Activated T-cell treated with anti-CD3 and anti-CD28 coated beads, Interleukin-2, amount 50 U/mL, for 72 hours (primary cell): ENCODE measurements at places on chromosomes 5 and 9.

DNA sequence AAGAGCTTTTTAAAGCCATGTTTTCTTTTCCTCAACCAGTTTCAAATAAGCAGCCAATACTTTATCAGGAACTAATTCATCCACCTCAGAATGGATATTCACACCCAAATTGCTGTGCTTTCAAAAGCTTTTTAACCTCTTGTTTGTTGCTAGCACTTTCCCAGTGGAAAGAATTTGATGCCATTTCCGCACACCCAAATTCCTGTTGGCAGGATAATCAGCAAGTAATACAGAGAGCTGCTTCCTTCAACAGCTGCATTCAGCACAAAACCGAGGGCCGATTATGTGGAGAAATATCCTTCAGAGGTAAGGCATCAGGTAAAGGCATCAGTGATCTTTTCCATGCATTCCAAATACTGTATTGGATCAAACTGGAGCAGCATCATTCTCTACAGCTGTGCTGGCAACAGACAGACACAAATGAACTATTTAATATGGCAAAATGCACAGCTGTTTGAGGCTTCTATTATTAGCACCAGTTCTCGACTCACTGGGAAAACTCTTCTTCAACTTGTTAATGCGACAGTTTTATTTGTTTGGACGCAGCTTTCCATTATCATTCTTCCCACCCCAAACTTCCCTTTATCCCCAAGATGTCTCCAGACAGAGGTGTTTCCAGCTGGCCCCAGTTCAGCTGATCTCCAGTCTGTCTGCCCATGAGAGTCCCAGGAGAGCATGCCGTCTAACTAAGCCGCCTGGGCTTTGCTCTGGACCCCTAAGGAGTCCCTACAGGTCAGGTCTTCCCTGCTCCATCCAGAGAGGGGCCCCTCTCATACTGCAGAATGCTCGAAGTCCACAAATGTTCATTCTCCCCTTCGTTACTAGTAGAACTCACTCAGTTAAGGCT lies 22.2 kb upstream of the MGAT1 start:
- no peak for DNase-seq

- no peak for DNase-seq
Observed at GRCh38 chr5:62305358-62305714, 670 bp upstream of the KIF2A start.

- no peak for DNase-seq
Observed at GRCh38 chr5:93246090-93246855, 334.7 kb downstream of the NR2F1-AS1 start.

GRCh38 chr5:71778678-71779276 lies 59.7 kb downstream of the CARTPT start:
- no peak for DNase-seq

DNA sequence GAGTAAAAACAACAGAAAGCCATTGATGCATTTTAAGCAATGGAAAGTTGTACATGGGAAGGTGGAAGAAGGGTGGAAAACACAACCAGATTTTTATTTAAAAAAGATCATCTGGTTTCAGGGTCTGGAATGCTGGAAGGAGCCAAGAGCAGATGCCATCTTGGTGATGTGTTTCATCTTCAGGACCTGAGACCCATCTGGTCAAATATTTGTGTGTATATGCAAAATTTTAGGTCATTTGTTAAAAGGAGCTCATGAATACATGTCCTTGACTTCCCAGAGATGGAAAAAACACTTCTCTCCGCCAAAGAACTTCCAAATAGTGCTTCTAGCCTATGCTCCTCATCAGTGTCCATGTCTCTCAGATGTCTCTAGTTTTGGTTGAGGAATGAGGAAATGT lies 110.6 kb upstream of the GDNF start:
- DNase-seq = no peak

DNA sequence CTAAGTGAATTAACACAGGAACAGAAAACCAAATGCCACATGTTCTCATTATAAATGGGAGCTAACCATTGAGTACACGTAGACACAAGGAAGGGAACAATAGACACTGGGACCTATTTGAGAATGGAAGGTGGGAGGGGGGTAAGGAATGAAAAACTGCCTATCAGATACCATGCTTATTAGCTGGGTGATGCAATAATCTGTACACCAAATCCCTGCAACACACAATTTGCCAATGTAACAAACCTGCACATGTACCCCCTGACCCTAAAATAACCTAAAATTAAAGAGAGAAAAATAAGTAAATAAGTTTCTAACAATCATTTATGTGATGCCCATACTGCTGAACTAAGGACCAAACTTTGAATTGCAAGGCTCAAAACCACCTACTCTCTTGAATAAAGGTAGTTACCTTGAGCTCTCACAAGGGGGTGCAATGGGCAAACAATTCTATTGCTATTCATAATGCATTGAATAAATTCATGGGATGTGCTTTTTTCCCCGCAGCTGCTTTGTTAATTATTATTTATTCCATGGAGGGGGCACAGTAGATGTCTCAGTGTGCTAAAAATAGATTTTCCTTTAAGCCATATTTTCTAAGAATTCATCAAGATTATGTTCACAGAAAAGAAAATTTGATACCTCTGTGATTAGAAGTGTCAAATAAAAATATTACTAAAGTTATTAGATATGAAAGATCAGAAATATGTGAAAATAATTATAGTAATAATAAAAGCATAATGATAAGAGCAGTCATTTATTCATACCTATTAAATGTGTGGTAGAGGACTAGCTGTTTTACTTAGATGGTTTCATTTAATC lies 76.2 kb upstream of the PTPN3 start:
- DNase-seq = peak; percentile 22

GRCh38 chr5:33556330-33557328 lies 115.9 kb downstream of the TARS1 start:
- DNase-seq = no peak

GRCh38 chr9:37350486-37351190 lies 71.9 kb upstream of the GRHPR start:
- no peak for DNase-seq

- DNase-seq = peak; percentile 32
Observed at GRCh38 chr5:86880785-86881492, 263.2 kb downstream of the COX7C start.

GRCh38 chr5:161847447-161847846 lies 473 bp upstream of the GABRA1 start:
- no peak for DNase-seq

DNA sequence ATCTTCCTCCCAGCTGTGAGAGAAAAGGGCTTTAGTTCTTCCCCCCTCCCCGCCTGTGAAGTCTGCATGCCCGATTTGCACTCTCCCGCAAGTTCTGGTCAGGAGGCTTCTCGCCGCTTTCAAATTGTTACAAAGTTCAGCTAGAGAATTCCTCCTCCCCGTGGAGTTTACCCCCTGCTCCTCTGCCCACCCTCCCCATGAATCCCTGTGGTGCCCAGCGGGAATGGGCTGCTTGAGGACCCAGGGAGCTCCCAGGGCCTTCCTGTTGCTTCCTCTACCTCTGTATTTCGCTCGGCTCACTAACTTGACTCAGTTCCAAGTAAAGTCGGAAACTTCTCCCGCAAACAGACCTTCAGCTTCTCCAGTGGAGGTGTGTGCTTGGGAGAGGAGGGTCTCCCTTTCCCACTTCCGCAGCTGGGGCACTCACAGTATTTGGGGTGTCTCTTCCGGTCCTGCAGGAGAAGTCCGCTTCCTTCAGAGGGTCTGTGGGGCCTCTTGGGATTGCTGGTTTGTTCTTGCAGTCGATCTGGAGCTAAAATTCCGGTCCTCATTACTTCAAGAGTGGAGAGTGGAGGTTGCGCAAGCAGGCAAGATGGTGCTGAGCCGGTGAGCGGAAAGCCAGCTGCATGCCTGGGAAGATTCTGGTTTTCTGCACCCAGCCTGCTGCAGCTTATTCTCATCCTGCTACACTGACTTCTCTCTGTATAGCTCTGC lies 97.8 kb downstream of the ADAMTS12 start:
- DNase-seq = no peak

DNA sequence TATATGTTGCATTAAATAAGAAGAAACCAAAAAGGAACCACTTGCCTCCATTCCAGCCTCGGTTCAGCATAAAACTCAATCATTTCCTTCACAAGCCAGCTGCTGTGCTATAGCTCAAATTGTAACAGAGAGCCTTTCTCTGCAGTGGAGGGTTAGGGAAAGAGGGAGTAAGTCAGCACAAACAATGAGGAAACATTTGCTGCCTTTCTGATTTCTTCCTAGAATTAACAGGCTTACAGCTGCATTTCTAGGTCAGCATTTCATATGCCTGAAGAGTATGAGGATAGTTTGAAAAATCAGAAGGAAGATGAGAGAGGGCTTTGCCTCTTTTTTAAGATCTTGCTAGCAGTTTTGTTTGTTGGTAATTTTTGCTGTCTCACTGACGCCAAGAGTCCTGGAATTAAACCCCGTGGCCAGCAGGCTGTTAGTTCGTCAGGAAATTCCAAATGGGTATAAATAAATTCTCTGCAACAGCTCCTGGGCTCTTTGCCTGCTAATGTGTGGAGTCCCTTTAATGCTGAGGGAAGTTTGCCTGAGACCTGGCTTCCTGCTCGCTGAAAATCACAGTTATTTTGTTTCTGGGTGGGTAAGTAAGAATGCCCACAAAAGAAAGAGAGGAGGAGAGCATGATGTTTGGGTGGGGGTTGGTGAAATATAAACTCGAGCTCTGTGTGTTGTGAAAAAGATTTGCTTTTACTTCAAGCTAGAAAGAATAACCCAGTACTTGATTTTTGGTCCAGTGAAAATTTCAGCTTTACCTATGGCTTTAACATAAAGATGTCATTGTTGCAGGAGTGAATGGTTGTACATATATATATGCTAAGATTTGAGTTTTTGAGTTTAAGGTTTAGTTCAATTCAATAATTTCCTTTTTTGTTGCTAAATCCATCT lies 148.1 kb upstream of the DMRT1 start:
- no peak for DNase-seq

GRCh38 chr9:115134941-115135340 lies 17.0 kb upstream of the TNC start:
- no peak for DNase-seq

- DNase-seq = no peak
Observed at GRCh38 chr9:38285236-38285635, 107.3 kb upstream of the ALDH1B1 start.

GRCh38 chr5:157718519-157718918 lies 12.7 kb upstream of the THG1L start:
- peak; percentile 28 for DNase-seq

GRCh38 chr5:149697001-149697400 lies 33.1 kb upstream of the PPARGC1B start:
- DNase-seq = no peak

DNA sequence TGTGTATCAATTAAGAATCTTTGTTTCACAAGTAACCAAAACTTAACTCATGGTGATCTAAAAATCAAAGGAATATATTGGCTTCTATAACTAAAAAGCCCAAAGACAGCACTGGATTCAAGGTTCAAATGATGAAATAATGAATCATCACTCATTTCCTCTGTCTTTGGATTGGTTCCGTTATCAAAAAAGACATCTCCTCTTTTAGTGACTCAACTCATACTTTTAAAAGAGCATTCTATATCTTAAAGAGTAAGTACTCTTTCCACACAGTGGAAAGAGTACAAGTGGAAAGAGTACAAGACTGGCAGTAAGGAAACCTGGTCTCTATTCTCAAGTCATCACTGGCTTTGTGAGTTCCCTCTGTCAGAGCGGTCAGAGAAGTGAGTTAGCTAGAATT lies 141.4 kb upstream of the NMUR2 start:
- DNase-seq = no peak

DNA sequence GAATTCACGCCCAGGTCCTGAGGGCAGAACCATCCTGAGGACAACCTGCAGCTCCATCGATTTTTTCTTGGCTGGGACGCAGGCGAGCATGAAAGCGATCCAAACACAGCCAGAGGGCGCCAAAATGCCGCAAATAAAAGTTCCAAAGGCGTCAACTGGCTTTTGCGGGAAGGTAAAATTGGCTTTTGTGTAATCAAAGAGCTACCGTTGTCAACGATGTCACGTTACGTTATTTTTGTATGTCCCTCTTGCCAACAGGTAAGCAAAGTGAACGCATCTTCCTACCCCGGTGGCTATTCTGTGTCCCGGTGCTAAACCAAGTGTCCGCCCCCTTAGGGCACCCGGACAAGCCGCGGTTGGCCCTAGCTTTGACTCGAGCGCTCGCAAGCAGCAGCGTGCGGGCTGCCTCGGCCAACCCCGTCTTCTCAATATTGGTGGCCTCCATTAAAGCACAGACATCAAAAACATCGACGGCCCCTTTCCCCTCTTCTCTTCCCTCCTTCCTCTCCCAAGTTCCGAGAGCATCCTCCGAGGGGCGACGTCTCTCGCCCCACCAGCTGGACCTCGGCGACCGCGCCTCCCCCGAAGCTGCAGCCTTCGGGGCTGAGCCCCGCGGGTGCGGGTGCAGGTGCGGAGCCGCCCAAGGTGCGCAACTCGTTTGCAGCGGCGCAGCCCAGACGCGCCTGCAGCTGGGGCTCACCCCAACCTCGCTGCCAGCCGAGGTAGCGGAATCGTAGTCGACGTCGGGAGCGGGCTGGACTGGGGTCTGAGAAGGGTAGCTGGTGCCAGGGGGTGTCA lies 1.1 kb upstream of the BASP1 start:
- peak; percentile 62 for DNase-seq

DNA sequence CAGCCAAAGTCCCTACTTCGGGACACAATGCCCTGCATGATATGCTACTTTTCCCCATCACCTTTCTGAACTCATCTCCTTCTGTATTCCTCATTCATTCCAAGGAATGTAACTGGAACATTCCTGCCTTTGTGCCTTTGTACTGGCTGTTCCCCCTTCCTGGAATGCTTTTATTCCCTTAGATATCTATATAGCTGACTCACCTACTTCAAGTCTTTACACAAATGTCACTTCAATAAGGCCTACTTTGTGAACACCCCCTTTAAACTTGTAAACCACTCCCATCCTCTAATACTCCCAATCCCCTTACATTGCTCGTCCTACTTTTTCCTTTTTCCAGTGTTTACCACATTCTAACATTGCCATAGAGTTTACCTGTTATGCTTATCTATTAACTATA lies 2.4 kb downstream of the NOL6 start:
- DNase-seq = no peak

DNA sequence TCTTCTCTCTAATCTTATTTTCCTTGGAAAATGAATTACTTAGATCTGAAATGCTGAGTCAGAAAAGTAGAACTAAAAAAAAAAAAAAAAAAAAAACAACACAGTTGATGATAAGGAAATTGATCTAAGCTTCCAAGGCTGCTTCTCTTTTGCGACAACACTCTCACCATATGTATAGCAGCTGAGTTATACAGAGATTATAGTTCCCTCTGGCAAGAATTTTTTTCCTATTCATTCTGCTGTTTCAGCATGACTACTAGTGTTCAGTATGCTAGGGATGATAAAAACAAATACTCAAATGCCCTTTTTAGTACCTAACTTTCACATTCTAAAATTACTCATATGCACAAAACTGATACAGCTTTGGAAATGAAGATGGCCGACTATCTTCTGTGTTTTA lies 267.3 kb downstream of the MLLT3 start:
- DNase-seq = no peak

GRCh38 chr5:168020542-168021294 lies 270.7 kb upstream of the WWC1 start:
- no peak for DNase-seq

DNA sequence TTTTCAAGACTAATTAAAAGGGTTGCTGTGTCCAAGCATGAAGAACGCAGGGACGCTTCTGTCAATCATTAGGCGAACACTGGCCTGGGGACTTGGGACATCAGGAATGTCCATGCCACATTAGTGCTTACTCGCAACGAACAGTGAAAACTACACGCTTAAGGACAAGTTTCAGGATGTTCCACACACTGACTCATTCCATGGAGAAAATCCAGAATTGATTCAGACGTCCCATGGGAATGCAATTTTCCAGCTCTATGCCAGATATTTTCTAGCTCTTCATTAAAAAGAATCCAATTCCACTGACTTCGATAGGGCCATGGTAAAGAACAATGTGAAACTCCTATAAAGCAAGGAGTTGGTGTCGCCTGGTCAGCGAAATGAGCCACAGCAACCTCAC lies 98.2 kb downstream of the CAMSAP1 start:
- no peak for DNase-seq

GRCh38 chr9:107276966-107277710 lies 5.9 kb upstream of the RAD23B start:
- no peak for DNase-seq
